LHCN-M2 (cell line): ENCODE measurements at places on chromosomes 13 and 19. TPM values are rescaled to one million over a fixed set of nuclear protein-coding genes. Genes with fewer than 3 reads are reported as not detected.

GRCh38 chr13:26629260-26629825 lies 71.9 kb downstream of the WASF3 start:
- DNase-seq: no peak

Gene MAST1
- 0.13 TPM in 1 of 2 replicates, not detected in the other for total RNA-seq

DNA sequence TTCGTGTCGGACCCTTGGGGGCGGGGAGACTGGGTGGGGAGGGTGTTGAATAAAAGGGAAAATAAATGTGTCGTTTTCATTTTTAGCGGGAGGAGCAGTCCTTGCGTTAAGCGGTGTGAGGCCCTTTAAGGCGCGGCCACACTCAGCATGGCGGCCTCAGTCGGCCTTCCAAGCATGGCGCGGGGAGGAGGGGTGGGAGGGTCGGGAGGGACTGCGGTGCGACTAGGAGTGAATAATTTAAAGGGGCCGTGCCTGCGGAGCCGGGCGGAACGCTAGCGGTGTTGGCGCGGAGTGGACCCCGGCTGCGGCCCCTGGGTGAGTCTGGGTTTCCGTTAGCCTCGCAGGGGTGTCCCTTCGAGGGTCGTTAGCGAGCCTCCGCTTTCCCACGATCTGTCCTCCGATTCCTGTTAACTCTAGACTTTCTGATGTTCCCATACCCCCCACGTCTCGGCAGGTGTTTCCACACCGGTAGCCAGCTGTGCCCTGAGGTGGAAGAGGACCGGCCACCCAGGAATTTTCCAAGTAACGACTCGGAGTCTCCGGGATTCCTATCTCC lies 1.5 kb upstream of the PNPLA6 start:
- peak; percentile 85 for DNase-seq

Gene ZNF528
- total RNA-seq: 13.9 and 14.7 TPM in 2 replicates

Gene ZNF726
- 5.0 and 6.0 TPM in 2 replicates for total RNA-seq

- no peak for DNase-seq
Measured at GRCh38 chr13:31250435-31250834, 50.7 kb downstream of the B3GLCT start.

DNA sequence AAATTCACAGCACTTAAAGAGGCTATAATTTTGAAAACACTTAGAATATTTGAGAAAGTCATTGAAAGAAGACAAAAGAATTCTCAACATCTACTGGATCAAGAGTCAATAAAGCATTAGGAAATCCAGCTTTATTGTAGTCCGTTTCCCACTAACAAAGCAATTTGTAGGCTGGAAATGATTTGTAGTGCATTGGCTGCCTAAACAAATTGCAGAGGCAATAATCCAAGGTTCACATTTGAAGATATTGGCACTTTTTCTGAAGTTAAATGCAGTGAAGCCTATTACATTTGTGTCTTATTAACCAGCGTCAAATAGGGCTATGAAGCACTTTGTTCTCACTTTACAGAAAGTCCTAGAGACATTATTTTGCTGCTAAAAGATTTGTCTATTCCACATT lies 848.1 kb upstream of the SLITRK1 start:
- no peak for DNase-seq

DNA sequence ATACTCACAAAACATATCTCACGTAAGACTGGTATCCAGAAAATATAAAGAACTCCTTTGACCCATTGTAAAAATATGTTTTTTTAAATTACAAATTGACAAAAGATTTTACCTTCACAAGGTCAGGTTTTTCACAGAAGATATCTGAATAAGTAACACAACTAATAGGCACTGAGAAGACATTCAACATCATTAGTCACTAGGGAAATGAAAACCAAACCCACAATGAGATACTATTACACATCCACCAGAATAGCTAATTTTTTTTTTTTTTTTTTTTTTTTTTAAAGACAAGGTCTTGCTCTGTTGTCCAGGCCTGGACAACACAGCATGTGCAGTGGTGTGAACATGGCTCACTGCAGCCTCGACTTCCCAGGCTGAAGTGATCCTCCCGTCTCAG lies 157.5 kb downstream of the MIPEP start:
- DNase-seq: peak; percentile 48

Gene BCKDHA
- total RNA-seq: 38.6 and 45.5 TPM in 2 replicates

Gene RCBTB1
- 20.1 and 24.9 TPM in 2 replicates for total RNA-seq

DNA sequence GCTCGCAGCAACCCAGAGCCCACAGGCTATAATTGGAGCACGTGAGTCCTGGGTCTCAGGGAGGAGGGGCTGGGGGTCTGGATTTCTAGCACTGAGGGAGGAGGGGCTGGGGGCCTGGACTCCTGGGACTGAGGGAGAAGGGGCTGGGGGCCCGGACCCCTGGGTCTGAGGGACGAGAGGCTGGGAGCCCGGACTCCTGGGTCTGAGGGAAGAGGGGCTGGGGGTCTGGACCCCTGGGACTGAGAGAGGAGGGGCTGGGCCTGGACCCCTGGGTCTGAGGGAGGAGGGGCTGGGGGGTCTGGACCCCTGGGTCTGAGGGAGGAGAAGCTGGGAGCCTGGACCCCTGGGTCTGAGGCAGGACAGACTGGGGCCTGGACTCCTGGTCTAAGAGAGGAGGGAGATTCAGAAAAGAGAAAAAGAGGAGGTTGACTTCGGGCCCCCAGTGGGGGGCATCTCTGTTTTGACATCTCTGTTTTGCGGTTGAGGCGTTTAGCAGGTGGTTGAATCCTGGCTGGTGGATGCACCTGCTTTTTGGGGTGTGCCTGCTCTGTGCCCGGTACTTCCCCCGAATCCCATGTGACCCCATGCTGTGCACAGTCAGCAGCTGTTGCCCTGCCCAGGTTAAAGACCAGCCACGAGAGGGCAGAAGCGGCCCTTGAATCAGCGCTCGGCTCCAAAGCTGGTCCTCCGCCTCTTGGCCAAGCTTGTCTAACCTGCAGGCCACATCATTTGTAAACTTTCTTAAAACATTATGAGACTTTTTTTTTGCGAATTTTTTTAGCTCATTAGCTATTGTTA lies 10.5 kb downstream of the PVR start:
- DNase-seq: peak; percentile 84

- DNase-seq: no peak
Measured at GRCh38 chr13:109728791-109729731, 57.3 kb downstream of the IRS2 start.

DNA sequence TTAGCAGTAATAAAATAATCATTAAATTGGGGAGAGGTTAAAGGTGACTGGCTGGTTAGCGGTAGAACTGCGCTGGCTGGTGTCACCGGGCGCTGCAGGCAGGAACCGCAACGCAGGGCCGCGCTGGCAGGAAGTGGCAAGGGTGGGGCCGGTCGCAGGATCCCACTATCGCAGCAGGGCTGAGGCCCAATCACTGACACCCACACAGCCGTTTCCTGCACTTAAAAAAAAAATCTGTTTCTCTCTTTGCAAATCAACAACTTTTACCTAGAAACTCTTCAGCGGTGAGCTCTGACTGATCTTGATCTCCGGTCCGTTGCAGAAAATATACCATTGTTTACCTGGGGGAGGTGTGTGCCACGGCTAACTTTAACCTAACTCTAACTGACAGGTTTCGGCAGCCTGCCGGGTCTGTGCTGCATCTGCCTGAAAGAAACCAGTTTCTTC lies 46.9 kb downstream of the KLF2 start:
- no peak for DNase-seq

DNA sequence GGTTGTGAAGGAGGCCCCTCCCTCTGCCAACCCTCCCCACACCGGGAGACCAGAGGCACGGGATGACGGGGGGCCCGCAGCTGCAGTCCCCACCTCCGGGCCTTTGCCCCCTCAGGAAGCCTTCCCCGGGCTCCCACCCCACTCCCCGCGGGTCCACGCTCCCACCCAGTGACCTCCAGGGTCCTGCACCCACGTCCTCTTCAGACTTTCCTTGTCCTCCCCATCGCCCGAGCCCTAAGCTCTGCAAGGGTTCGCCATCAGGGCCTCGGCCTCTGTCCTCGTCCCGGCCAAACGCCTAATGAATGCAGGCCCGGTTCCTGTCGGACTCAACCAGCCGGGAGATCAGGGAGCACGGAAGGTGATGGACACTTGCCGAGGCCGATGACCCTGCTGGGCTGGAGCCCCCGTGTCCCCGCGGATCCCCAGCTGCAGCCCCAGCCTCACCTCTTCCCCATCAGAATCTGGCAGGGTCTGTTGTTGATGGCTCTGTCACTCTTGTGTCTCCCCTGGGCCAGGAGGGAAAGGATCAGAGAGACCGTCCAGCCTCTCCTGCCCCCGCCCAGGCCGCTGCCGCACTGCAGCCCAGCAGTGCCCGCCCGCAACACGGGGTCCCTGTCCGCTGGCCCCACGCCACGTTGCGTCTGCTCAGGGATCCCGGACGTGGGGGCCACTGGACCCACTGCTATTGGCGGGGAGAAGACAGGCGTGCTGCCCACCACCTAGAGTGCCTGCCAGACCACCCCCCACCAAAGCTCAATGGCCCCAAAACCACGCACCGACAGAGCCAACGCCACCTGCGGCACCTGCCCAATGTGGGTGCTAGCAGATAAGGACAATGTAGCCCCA lies 5.7 kb downstream of the ATP8B3 start:
- DNase-seq: no peak

GRCh38 chr19:13053238-13053637 lies 49.4 kb downstream of the LYL1 start:
- no peak for DNase-seq

DNA sequence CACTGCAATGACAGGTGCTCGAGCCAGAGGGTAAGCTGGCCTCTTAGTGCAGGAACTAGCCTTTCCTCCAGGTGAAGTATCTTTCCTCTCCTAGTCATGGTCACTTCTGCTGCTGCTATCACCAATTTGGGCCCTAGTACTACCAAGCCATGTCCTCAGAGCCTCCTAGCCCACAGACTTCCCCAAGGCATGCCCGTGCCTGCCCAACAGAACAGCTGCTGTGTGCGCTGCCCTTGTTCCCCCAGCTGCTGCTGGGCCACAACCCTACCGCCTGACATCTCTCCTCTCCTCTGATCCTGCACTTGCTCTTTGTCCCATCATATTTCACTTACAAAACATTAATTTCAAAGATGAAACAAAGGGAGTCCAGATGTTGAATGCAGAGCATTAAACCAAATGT lies 168.5 kb upstream of the FREM2 start:
- DNase-seq: peak; percentile 55

DNA sequence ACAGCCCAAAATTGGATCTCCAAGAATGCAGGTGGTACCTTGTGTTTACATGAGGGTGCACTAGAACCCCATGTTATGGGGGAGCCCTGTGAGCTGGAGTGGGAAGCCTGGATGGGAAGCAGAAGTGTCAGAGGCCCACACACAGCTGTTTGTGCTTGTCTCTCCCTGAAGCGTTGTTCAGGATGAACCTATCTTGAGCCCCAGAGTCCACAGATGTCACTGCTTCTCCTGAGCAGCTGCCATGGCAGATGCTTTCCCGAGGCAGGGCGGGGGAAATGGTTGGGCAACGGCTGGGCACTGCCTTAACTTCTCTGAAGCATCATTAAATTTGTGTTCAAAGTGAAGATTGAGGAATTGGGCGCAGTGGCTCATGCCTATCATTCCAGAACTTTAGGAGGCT lies 17.1 kb upstream of the CHST8 start:
- no peak for DNase-seq

Gene TSHZ3
- 14.3 and 17.8 TPM in 2 replicates for total RNA-seq

Gene ZNF723
- total RNA-seq: not detected in 2 replicates

- peak; percentile 85 for DNase-seq
Measured at GRCh38 chr13:41352935-41353840, 42.1 kb downstream of the NAA16 start.

DNA sequence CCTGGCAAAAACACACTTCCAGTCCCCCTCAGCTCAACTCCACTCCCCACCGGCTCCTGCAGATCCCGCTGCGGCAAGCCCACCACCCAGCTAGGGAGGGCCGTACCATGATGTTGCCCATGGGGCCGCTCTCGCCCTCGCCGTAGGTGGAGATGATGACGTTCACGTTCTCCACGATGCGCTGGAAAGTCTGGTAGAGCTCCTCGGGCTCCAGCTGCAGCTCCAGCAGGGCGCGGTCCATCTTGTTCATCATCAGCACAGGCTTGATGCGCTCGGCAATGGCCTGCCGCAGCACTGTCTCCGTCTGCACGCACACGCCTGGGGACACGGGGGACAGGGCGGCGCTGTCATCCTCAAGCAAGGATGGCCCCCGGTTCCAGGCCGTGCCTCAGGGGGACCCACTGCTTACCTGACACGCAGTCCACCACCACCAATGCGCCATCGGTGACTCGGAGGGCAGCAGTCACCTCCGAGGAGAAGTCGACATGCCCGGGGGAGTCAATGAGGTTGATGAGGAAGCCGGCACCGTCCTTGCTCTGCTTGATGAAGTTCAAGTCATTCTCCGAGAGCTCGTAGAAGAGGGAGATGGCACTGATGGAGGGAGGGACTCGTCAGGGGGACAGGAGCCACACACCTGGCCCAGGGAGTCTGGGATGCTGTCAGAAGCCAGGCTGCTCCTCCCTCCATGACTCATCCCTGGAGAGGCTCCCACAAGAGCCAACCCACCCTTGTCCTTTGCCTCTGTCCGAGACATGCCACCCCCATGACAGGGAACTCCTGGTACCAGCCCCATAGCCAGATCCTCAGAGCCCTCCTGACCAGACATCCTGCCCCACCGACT lies 2.3 kb downstream of the EEF2 start:
- DNase-seq: peak; percentile 62

DNA sequence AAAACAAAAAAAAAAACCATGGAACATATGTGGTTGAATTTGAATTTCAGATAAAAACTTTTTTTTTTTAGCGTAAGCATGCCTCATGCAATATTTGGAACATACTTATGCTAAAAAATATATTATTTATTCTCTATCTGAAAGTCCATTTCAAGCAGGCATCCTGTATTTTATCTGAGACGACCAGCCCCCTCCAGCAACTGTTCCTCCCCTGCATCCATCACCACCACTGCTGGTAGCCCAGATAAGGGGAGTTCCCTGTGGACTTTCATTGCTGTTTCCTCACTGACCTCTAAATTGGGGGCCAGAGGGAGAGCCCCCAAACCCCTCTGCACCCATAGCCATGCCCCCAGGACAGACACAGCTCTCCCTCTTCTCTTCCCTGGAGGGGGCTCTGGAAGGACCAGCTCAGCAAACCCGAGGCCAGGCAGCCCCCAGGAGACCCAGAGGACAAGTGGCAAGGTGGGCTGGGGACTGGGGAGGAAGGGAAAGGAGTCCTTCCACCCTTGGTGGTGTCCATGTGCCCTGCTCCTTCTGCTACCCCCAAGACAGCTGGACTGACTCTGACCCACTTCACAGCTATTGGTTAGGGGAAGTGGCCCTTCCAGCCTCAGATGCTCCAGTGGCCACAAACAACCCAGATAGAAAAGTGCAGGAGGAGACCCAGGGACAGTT lies 6.6 kb upstream of the SIGLEC12 start:
- DNase-seq: no peak

GRCh38 chr13:51929699-51930098 lies 67.9 kb downstream of the CCDC70 start:
- DNase-seq: no peak

DNA sequence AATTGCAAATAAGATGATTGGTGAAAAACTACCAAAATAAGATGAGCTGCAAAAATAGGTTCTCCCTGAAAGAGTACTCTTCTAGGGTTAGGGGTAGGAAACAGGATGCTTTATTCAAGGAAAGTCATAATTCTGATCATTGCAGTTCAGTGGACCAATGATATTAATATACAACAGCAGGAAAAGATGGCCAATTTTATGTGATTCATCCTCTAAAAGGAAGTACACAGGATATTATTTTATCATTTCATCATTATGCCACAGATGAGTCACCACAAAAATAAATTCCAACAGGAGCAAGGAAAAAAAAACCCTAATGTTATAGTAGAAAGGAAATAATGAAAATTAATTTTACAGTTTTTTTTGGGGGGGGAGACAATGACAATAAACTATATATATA lies 205.0 kb downstream of the NALCN start:
- DNase-seq: peak; percentile 85

- no peak for DNase-seq
Measured at GRCh38 chr19:18424890-18425514, 5.8 kb downstream of the SSBP4 start.

- peak; percentile 90 for DNase-seq
Measured at GRCh38 chr13:110108348-110109139, 198.4 kb downstream of the COL4A1 start.
